ENCODE measurements at places on chromosomes 16 and 17. TPM values are rescaled to one million over a fixed set of nuclear protein-coding genes. Genes with fewer than 3 reads are reported as not detected.

GLP2R gene
- polyA plus RNA-seq = not detected

ARHGAP23 gene
- not detected for polyA plus RNA-seq

KIF18B gene
- not detected for polyA plus RNA-seq

PARD6A gene
- 13.9 TPM for polyA plus RNA-seq

MRC2 gene
- polyA plus RNA-seq = not detected

KLHL11 gene
- polyA plus RNA-seq = 7.0 TPM

COL1A1 gene
- polyA plus RNA-seq = not detected

SPATA32 gene
- 0.16 TPM for polyA plus RNA-seq

ZNF207 gene
- 126 TPM for polyA plus RNA-seq

FBXL19 gene
- not detected for polyA plus RNA-seq

PPP1R9B gene
- polyA plus RNA-seq = 2.4 TPM

GRCh38 chr17:20073055-20073979 lies 64.2 kb downstream of the SPECC1 start:
- H3K27ac ChIP-seq = no peak overlapping the region
- no peaks in the 10 kb centered on the region for H3K36me3 ChIP-seq
- DNase-seq = no peak
- peaks cover 15% of the 10 kb centered on the region for H3K4me1 ChIP-seq
- H3K4me3 ChIP-seq = peak overlapping the region; percentile 88
- peaks cover 6% of the 10 kb centered on the region for H3K27me3 ChIP-seq

DNA sequence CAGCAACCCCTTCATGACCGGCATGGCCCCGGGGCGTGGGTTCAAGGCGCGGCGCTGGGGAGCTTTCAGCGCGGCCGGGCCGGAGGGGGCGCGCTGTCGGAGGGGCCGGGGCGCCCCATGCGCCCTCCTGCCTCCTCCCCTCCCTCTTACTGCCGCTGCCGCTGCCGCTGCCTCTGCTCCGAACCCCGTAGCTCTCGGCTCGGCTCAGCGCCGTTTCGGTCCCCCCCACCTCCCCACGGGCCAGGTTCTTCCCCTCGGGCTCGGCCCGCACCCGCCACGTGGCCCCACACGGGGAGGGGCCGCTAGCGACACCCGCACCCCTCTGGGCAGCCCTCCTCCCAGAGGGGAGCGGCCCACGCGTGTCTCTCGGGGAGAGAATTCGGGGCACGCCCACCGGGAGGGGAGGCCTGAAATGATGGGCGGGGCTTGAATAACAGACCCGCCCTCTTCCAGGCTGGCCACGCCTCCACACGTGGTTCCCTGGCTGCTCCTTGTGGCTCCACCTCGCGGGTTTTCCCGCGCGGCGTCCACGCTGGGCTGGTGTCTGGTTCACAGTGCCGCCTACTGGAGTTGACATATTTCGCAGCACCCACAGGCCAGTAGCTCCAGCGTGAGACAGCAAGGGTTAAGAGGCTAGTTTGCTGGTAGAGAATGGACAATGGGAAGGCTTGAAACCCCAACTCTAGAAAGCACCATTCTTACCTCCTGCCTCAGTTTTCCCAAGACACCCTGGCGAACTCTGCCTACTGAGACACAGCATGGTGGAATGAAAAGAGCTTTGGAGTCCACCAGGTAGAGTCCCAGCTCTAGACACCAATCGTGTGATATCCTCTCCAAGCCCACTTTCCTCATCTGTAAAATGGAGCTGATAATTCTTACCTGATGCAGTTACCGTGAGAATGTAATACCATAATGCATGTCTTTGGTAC lies at the start of gene KCNH4:
KCNH4 (minus strand) TSS at position 221 of the 929 bp plus-strand sequence; CDS start at position 24, 197 bp downstream.
- no peaks in the 10 kb centered on the region for H3K36me3 ChIP-seq
- peak within 1 kb of the TSS; percentile 81 for H3K4me3 ChIP-seq
- peak; percentile 83 for DNase-seq
- H3K27ac ChIP-seq = peak within 1 kb of the TSS; percentile 58

- no peaks in the 10 kb centered on the region for H3K4me1 ChIP-seq
- H3K36me3 ChIP-seq = no peaks in the 10 kb centered on the region
- DNase-seq = no peak
- no peaks in the 10 kb centered on the region for H3K27me3 ChIP-seq
- no peak overlapping the region for H3K4me3 ChIP-seq
Observed at GRCh38 chr16:2233872-2234812, 2.1 kb upstream of the DNASE1L2 start.

- H3K36me3 ChIP-seq = no peaks in the 10 kb centered on the region
- no peaks in the 10 kb centered on the region for H3K27me3 ChIP-seq
- DNase-seq = no peak
- H3K4me1 ChIP-seq = no peaks in the 10 kb centered on the region
- no peak overlapping the region for H3K4me3 ChIP-seq
Observed at GRCh38 chr17:56141046-56141839, 12.0 kb upstream of the ANKFN1 start.

DNA sequence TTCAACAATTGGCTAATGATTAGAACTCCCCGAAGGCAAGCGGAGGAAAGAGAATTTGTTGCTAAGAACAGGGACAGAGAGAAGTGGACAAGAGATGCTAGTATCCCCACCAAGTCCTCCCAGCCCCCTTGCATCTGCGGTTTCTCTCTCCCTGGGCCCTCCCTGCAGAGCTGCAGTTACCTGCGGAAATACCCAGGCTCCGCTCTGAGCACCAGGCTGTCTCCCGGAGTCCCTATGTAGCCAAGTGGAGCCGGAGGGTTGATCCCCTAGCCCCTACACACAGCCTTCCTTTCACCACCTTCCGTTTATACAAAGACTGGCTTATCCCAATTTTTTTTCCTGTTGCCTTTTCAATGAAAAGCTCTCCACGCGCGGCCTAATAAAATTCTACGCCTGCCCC lies 834.4 kb downstream of the KCNJ2 start:
- H3K27me3 ChIP-seq = no peaks in the 10 kb centered on the region
- H3K36me3 ChIP-seq = no peaks in the 10 kb centered on the region
- no peak for DNase-seq
- no peak overlapping the region for H3K27ac ChIP-seq
- no peak overlapping the region for H3K4me3 ChIP-seq
- H3K4me1 ChIP-seq = no peaks in the 10 kb centered on the region

DNA sequence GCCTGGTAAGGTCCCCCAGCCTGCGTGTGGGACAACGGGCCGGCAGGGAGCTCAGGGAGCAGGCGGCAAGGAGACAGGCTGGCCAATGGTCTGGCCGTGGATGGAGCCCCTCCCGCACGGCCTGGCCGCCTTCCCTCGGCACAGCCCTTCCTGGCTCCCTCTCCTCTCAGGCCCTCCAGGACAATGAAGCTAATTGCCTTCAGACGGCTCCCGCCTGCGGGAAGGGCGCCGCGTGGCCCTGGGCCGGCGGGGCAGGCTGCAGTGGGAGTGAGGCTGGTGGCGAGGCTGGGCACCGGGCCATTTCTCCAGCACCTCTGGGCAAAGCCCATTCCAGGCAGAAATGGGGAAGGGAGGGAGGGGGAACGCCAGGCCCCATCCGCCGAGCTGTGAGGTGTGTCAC lies 50.9 kb downstream of the ENGASE start:
- no peak overlapping the region for H3K4me3 ChIP-seq
- no peaks in the 10 kb centered on the region for H3K4me1 ChIP-seq
- peaks cover 4% of the 10 kb centered on the region for H3K27me3 ChIP-seq
- H3K36me3 ChIP-seq = no peaks in the 10 kb centered on the region

GRCh38 chr16:57133031-57133430 lies 40.6 kb downstream of the CPNE2 start:
- H3K27me3 ChIP-seq = no peaks in the 10 kb centered on the region
- H3K36me3 ChIP-seq = no peaks in the 10 kb centered on the region
- no peak overlapping the region for H3K4me3 ChIP-seq
- no peak overlapping the region for H3K27ac ChIP-seq
- peaks cover 51% of the 10 kb centered on the region for H3K4me1 ChIP-seq
- no peak for DNase-seq

GRCh38 chr17:57931488-57932137 lies 23.6 kb downstream of the CUEDC1 start:
- no peak overlapping the region for H3K4me3 ChIP-seq
- H3K36me3 ChIP-seq = no peaks in the 10 kb centered on the region
- no peak overlapping the region for H3K27ac ChIP-seq
- no peaks in the 10 kb centered on the region for H3K4me1 ChIP-seq
- DNase-seq = no peak
- peaks cover 77% of the 10 kb centered on the region for H3K27me3 ChIP-seq

GRCh38 chr16:19177111-19177739 lies 9.2 kb downstream of the SYT17 start:
- peaks cover 33% of the 10 kb centered on the region for H3K36me3 ChIP-seq
- H3K27me3 ChIP-seq = peaks cover 30% of the 10 kb centered on the region
- no peak overlapping the region for H3K27ac ChIP-seq
- H3K4me3 ChIP-seq = no peak overlapping the region

DNA sequence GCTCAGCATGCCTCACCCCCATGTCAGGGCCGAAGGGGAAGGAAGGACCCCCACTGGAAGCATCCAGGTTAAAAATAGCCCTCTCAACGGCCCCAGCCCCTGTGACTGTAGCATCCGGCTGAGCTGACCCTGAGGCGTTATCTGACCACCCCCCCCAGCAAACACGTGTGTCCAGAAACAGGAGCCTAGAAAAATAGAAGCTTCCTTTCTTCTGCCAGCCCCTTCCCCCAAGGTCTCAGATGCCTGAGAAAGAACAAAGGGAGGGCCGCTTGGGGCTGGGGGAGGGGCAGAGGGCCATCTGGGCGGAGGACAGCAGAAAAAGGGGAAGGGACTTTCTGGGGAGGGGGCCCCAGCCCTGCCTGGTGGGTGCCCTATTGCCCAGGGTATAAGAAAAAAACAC lies 55.8 kb downstream of the ACTG1 start:
- H3K4me3 ChIP-seq = no peak overlapping the region
- H3K27me3 ChIP-seq = no peaks in the 10 kb centered on the region
- H3K36me3 ChIP-seq = no peaks in the 10 kb centered on the region
- DNase-seq = no peak

DNA sequence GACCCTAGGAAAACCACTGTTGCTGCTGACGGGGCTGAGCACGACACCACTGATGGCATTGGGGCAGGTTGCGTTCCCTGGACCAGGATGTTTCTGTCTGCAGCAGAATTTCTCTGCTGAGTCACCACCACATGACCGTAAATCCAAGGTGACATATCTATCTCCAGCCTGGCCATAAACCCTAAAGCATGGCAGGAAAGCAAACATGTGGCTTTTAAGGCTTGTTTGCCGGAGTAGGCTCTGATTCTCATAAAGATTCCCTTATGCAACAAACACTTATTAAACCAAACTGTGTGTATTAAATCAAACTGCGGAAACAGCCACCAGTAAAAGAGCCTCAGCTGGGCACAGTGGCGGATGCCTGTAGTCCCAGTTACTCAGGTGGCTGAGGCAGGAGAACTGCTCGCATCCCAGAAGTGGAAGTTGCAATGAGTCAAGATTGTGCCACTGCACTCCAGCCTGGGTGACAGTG lies 17.3 kb downstream of the MPHOSPH6 start:
- no peak for DNase-seq
- peaks cover 17% of the 10 kb centered on the region for H3K36me3 ChIP-seq
- H3K27ac ChIP-seq = no peak overlapping the region
- no peaks in the 10 kb centered on the region for H3K4me1 ChIP-seq

DNA sequence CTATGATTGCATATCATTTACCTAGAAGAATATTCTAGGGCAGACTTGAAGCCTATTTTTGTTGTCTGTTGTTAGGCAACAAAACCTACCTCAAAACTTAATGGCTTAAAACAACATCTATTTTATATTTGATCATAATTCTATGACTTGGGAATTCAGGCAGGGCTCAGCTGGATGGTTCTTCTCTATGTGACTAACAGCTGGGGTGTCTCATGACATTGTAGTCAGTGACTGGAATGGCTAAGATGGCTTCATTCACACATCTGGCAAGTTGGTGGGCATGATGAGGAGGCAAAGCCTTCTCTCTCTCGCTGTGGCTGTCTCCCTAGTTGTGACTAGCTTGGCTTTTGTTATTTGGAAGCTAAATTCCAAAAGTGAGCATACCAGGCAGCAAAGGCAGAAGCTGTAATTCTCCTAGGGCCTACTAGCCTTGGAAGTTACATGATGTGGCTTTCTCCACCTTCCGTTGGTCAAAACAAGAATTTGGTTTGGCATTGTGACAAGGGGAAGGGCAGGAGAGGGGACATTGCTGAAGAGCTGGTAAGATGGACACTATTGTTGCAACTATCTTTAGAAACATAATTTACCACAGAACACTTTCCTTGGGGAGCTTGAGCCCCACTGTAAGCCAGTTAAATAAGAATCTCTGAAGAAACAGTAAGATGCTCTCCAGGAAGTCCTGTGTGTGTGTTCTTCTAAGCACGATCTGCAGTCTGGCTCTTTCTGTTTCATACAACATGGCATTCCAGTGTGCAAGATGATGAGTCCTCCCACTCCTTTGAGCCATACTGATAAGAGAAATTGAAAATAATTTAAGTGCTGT lies 39.4 kb downstream of the ZNRF1 start:
- H3K36me3 ChIP-seq = peaks cover 6% of the 10 kb centered on the region
- no peak for DNase-seq
- H3K4me1 ChIP-seq = peaks cover 1% of the 10 kb centered on the region
- H3K27me3 ChIP-seq = peaks cover 11% of the 10 kb centered on the region
- no peak overlapping the region for H3K4me3 ChIP-seq

DNA sequence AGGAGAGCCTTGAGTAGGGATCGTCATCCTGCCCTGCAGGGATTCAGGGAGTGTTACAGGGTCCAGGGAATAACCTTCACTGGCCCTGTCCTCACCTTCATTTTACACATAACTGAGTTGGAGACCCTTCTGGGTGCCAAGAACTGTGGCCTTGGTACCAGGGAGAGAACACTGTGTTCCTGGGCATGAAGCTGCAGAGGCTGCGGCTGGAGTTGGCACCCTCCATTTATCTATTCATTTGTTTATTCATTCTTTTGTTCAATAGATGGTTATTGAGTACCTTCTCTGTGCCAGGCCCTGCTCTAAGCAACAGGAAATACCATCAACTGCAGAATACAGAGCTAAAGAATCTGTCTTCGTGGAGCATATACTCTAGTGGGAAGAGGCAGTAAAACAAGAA lies 6.7 kb downstream of the ABCC3 start:
- DNase-seq = no peak
- H3K4me3 ChIP-seq = no peak overlapping the region
- no peaks in the 10 kb centered on the region for H3K4me1 ChIP-seq
- no peaks in the 10 kb centered on the region for H3K36me3 ChIP-seq
- H3K27ac ChIP-seq = no peak overlapping the region

GRCh38 chr17:40530531-40530994 lies 29.1 kb upstream of the TNS4 start:
- DNase-seq = no peak
- H3K36me3 ChIP-seq = peaks cover 2% of the 10 kb centered on the region
- peaks cover 45% of the 10 kb centered on the region for H3K4me1 ChIP-seq
- H3K27ac ChIP-seq = peak overlapping the region; percentile 99
- no peak overlapping the region for H3K4me3 ChIP-seq

DNA sequence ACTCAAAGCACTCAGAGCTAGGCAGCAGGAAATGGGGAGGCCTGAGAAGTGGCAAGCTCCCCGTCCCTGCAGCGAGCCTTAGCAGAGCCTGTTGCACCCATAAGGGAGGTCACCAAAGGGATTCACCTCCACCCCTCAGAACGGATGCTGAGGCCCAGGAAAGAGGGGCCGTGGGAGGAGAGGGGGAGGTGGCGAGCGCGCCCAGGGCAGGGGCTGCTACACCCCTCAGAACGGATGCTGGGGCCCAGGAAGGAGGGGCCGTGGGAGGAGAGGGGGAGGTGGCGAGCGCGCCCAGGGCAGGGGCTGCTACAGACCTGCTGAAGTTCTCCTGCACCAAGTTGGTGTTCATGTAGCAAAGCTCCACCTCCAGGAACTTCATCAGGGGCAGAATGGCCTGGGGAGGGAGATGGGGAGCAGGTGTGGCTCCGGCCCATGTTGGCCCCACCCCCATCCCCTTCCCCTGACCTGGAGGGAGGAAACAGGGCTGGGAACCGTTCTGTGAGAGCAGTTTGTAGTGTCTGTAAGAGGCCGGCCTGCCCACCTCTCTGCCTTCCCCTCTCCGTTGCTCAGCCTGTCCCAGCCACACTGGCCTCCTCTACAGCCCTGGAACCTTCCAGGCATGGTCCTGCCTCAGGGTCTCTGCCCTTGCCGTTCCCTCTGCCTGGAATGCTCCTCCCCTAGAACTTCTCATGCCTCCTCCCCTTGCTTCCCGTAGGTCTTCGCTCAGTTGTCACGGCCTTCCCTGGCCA lies 11.4 kb downstream of the UNC13D start:
- peaks cover 18% of the 10 kb centered on the region for H3K4me1 ChIP-seq
- H3K27ac ChIP-seq = peak overlapping the region; percentile 84
- H3K36me3 ChIP-seq = no peaks in the 10 kb centered on the region
- no peaks in the 10 kb centered on the region for H3K27me3 ChIP-seq

Measured in naive B cell (primary cell).